ENCODE measurements at places on chromosomes 12 and 14.

DNA sequence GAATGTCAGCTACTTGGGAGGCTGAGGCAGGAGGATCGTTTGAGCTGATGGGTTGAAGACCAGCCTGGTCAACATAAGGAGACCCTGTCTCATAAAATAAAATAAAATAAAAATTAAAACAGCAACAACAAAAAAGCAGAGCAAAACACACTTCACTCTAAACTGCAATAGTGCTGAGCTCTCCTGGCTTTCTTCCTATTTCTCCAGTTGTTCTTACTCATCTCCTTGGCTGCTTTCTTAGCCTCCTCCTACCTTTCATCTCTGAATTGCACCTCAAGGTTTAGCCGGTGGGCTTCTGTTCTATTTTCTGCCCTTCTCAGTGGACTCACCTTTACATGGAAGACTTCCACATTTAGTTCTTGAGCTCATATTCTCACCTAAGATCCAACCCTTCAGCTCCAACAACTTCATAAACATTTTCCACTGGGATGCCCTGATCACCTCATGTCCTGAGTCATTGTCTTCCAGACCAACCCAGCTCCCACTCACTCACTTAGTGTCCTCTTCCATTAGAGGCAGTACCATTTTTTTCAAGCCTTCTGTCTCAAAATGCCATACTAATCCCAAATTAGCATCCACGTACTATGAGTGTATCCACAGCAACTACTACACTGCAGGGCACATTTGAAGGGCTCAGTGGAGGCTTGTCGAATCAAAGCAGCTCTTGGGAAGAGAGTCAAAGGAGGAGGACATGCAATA is 41.2 kb upstream of the TMED10 start:
- no peak for DNase-seq

DNA sequence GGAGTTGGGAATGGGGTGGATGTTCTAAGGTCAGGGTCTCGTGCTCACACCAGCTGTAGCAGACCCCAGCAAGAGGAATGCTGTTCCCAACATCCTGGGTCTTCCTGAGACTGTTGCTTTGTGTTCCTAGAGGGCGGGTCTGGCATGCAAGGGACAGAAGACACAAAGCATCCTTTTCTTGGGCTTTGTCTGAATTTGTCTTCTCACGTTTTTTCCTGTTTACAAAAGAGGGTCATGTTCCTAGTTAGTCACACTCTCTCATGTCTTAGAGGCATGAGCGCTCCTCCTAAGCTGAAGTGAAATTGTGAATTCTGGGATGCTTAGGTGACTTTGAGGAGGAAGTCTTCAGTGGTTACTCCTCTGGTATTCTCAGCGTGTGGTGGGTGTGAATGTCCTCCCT is 9.6 kb upstream of the TAMALIN start:
- no peak for DNase-seq

DNA sequence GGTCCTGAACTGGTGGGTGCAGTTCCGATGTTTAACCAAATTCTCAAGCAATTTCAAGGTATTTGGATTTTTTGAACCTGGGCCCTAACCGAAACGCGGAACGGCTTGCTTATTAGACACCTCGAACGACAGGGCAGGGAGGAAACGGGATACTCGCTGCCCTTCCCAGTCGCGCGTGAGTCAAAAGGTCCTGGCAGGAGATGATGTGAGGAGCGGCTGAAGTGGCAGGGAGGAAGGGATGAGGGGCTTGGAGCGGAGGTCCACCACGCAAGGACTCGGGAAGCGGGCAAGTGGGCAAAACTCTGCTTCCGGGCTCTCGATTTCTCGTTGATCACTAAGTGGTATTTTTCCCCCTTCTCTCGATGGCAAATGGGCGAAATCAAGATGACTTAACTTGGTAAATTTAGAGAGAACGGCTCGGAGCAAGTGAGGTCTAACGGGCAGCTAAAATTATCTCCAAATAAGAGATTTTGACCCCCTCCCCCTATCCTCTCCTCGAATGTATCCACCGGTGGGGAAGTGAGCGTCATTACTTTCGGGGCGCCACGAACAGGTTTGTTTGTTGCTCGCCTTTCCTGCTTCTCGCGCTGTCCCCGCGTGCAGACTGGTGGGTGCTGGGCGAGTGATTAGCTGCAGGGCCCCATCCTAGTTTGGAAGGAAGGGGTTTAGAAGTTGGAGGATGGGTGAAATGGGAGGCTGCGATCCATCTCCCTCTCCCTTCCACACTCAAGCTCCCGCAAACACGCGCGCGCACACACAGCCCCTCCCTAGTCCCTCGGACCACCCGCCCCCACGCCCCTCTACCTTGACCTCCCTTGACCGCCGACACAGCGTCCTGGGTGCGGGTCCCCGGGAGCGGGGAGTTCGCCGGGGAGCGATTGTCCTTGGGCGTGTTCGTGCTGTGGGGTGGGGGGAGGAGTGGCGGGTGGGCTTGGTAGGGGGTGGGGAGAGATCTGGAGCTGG is 986 bp upstream of the NTF3 start:
- no peak for DNase-seq

DNA sequence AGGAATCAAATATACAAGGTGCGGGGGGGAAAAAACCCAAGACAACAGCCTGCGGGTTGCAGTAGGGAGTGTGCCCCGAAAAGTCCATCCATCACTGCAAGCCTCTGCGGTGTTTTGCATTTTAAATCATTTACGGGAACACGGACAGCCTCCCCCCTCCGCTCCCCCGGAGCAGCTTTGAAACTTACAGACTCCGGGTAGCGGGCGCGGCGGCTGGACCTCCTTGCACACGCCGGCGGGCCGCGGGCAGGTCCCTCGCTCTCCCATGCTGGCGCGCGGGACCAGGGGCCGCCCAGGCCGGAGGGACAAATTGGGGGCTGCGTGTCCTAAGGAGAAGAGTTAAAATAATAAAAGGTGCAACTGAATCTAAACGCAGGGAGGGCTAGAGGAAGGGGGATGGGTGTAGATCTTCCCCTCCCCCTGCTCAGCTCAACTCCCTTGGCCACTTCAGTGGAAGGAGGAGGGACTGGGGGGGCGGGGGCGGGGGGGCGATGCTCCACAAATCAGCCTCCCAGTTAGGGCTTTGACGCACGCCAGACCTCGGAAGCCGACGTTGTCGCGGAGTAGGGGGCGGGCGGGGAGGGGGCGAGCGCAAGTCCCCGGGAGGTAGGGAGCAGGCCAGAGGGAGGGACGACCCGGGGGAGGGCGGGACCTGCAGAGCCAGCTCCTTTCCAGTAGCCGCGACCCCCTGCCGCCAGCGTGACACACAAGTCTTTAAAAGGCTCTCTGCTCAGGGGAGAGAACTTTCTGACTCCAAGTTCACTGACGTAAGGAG is at the start of gene KCNJ8:
Gene KCNJ8 (minus strand): TSS at position 349 of the 775 bp plus-strand sequence. CDS start 1,090 bp downstream, outside the sequence.
- DNase-seq: no peak

DNA sequence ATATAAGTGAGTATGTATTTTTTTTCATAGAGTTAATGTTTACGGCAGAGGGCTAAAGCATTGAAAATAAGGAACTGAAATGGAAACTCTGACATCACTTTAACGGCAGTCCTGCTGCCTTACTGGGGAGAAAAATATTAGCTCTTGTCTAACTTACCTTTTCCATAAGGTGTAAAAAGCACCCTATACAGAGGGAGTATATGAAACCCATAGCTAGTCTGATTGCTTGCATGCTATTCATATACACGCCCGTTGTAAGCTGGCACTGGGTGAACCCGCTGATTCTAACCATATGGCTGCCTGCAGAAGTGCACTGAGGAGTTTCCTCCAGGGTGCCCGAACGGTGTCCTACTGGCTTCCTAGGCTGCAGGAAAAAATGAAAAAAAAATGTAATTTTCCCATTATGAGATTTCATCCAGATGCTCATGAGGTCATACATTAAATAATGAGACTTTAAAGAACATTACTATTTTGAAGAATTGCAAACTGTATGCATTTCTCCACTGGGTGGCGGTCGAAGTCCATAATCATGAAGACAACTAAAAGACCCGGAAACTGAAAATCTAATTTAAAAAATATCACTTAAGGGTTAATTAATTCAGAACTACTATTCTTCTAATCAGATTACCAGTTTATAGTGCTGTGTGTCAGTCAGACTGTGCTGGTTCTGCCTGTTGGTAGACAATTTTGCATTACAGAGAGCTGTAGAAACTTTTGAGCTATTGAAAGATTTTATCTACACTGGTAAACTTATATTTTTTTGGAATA is 144.7 kb downstream of the ALX1 start:
- DNase-seq: peak; percentile 10

- DNase-seq: no peak
Observed at GRCh38 chr14:92959189-92959531, 36.2 kb downstream of the CHGA start.

- no peak for DNase-seq
Observed at GRCh38 chr12:60100852-60101251, 505.0 kb downstream of the SLC16A7 start.

DNA sequence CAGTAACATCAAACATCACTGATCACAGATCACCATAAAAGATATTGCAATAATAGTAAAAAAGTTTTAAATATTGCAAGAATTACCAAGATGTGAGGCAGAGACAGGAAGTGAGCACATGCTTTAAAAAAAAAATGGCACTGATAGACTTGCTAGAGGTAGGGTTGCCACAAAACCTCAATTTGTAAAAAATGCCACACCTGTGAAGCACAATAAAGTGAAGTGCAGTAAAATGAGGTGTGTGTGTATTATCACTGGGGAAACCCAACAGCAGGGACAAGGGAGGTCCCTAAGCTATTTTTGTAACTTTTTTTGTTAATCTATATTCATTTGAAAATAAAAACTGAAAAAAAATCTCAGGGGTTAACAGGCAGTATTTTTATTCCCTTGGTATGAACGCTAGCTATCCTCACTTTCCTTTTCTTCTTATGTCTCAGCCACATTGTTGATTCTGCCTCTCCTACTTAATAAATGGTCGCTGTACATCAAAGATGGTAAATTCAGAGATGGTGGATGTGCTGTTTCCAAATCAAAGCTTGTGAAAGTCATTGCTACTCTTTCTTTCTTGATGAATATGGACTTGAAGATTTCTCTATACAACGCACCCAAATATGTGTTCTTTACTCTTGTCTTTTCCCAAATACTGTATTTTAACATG is 14.0 kb upstream of the KLRD1 start:
- DNase-seq: no peak

- no peak for DNase-seq
Observed at GRCh38 chr12:89501793-89502192, 22.8 kb downstream of the GALNT4 start.

DNA sequence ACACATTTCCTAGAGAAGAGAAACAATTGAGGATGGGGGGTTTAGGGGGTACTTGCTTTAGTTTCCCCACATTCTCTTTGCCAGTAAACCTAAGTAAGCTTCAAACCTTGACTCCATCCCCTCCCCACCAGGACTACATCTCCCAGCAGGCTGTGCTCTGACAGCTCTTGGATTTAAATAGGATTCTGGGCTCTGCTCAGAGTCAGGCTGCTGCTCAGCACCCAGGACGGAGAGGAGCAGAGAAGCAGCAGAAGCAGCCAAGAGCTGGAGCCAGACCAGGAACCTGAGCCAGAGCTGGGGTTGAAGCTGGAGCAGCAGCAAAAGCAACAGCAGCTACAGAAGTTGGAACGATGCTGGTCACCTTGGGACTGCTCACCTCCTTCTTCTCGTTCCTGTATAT is 20.6 kb downstream of the RDH12 start:
- peak; percentile 56 for DNase-seq

DNA sequence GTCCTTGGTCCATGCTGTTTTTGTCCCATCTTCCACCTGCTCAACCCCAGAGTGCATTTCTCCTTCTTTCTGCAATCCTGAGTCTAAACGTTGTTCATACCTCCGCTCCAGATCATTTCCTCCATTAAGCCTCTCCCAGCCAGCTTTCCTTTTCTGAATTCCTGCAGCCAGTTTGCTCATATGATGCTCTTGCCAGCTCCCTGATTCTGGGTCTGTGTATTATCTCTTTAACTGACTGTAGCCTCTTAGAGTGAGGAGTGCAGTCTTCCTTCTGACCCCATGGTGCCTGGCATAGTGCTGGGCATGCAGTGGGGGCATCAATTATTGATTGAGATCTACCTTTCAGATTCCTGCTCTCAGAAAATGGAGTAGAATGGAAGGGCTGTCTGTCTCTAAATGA is 11.5 kb upstream of the TBPL2 start:
- DNase-seq: no peak

GRCh38 chr12:56193025-56193578 is 3.8 kb upstream of the SMARCC2 start:
- peak; percentile 83 for DNase-seq
